ENCODE measurements at places on chromosomes 6 and 20.

DNA sequence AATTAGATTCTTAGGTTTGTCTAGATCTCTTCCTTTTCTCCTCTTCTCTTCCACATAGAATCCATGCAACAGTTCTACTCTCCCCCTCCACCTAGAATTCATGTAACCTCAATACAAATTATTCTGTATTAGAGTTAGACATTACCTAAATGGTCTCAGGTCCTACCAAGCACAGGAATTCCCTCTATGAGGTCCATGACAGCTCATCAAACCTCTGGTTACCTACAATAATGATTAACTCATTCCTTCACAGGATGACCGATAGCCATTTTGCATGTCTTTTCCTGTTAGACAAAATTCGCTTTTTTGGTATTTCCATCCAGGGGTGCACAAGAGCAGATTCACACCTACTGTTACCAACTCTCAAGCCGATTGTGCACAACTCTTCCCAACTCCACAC lies 27.4 kb upstream of the BMP2 start:
- no peak for DNase-seq

- DNase-seq, result no peak
Measured at GRCh38 chr6:26299286-26300042, 65.5 kb upstream of the BTN3A2 start.

DNA sequence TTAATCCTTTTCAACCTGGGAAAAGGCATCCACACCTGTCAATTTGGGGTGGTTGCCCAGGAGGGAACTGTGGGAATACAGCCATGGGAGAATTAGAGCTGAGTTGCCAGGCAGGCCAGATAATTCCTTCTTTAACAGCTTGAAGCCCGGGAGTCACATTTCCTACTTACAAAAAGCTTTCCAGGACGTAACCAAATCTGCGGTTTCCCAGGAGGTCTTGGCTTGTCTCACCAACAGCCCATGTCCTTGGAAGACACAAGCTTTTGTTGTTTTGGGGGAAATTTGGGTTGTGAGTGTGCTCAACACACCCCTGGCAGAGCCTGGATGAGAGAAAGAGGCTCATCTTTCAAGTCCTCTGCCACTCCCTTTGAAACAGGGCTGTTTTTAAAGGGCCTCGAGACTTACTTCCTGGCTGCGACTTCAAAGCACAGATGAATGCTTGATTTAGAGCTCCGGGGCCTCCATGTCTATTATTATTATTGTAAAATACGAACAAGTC lies 465.9 kb upstream of the BTBD3 start:
- DNase-seq, result no peak

DNA sequence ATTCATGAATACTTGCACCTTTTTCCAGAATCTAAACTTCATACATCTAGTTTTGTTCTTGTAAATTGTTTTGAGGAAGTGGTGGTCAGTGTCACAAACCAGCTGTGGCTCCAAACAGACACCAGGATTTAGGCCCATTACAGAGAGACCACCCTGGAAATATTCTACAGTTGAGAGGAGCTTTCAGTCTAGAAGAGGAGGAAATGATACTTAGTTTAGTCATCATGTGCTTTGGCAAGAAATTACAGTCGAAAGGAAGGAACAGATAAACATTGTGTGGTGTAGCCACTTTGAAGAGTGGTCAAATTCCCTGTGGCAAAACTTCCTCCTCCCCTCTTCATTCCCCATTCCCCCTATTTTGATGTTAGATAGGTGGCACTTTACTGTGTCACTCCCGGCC lies 15.7 kb downstream of the DCBLD1 start:
- no peak for DNase-seq

- DNase-seq, result no peak
Measured at GRCh38 chr6:138948546-138949179, 39.4 kb downstream of the REPS1 start.

GRCh38 chr20:4962241-4962855 lies 39.0 kb downstream of the SLC23A2 start:
- DNase-seq, result no peak

DNA sequence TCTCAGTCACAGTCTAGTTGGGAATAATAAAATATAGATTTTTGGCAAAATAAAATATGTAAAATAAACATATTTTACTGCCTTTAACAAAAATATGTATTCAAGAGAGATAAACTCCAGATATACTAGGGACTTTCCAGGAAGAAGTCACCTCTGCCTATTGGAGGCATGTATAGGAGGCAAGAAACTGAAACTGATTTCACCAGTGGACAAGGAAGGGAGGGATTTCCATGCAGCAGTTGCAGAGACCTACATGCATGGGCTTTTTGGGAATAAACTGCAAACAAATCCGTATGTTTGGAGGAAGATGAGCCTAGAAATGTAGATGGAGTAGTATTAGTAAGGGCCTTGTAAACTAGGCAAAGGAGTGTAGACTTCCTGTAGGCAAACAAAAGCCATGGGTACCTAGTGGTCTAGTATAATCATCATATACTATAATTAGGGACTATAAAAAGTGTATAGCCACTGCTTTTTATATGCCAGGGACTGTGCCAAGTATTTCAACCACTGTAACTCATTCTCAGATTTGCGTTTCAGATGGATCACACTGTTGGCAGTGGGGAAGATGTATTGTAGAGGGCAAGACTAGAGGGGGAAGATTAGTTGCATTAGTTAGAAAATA lies 38.9 kb downstream of the CD109 start:
- DNase-seq, result no peak

DNA sequence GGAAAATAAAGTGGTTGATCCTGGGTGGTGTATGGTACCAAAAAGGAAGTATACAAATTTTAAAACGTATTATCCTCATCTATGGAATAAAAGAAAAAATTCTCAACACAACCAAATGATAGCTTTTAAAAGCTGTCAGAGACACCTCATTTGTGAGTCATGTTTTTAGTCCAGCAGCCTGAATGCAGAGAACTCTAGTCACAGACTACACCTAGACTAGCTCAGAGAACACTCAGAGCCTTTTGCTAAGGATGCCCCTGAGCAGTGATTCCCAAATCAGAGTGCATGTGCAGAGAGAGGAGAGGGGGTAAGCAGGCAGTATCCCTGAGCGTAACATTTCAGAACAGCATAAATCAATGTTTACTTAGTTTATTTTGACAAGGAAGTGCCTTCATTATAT lies 809.3 kb downstream of the HACE1 start:
- DNase-seq, result no peak

- no peak for DNase-seq
Measured at GRCh38 chr6:42051268-42051653, 937 bp downstream of the TAF8 start.

DNA sequence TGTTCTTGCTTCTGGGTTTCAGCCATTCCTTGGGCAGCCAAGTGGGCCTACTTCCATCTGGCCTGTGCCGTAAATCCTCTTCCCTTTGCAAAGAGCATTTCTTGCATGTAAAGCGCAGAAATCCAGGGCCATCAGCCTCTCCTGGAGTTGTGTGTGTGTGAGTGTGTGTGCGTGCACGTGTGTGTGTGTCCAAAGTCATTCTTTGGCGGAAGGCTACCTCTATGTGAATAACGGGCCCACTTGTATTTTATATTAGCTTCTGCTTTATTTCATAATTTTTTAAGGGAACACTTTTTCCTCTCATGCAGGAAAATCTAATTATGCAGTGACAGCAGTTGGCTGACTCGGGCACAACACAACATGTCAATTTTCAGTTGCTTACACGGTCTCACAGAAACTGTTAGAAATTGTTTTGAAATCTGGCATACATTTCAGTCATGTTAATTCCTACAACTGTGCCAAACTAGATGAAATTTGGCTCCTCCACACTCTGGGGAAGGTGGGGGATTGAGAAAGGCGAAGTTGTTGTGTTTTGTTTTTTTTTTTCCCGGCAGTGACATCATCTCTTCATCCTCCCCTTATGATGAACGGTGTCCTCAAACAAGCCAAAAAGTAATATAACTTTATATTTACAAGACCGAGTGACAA lies 223.7 kb upstream of the TSHZ2 start:
- no peak for DNase-seq

GRCh38 chr6:47371139-47371869 lies 61.6 kb upstream of the TNFRSF21 start:
- DNase-seq, result no peak

DNA sequence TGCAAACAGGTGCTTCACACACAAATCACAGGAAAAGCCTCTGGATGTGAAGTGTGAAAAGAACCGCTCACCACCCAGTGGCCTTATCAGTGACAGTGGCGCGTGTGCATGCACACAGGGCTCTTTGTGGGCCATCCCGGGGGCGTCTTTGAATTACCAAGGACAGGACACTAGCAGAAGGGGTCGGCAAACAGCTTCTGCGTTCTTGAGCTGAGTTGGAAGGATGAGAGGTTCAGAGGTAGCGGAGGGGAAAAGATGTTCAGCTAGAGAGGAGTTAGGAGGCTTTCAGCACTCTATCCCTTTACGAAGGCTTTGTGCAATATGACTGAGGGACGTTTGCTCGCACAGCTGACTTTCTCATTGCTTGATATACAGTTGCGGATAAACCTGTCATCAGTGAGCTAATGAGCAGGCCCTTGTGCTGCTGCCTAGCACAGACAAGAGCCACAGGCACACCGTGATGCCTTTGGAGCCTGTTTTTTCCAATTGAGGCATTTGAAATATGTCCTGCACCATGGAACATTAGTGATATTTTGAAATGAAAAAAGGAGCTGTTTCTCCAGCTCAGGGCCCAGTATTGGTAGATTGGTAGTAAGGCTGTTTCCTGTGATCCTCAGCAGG lies 83.1 kb downstream of the IYD start:
- DNase-seq, result no peak

- no peak for DNase-seq
Measured at GRCh38 chr6:37507690-37508421, 8.2 kb upstream of the CCDC167 start.

DNA sequence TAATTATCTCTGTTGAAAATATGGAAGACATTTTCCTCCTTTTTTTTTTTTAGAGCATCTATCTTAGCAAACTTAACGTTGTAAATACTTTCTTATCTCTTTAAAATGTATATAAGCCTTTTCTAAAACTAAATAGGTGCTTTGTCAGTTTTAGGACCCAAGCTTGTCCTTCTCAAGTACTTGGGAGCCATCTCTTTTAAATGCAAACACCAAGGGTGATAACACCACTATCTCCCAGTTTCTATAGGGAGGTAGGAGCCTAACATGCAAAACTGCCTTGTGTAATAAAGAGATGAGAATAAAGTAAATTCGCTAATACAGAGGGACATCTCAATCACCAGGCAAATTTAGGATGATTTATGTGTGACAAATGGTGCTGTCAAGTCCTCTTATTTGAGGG lies 157.0 kb upstream of the FAM83B start:
- DNase-seq, result no peak

DNA sequence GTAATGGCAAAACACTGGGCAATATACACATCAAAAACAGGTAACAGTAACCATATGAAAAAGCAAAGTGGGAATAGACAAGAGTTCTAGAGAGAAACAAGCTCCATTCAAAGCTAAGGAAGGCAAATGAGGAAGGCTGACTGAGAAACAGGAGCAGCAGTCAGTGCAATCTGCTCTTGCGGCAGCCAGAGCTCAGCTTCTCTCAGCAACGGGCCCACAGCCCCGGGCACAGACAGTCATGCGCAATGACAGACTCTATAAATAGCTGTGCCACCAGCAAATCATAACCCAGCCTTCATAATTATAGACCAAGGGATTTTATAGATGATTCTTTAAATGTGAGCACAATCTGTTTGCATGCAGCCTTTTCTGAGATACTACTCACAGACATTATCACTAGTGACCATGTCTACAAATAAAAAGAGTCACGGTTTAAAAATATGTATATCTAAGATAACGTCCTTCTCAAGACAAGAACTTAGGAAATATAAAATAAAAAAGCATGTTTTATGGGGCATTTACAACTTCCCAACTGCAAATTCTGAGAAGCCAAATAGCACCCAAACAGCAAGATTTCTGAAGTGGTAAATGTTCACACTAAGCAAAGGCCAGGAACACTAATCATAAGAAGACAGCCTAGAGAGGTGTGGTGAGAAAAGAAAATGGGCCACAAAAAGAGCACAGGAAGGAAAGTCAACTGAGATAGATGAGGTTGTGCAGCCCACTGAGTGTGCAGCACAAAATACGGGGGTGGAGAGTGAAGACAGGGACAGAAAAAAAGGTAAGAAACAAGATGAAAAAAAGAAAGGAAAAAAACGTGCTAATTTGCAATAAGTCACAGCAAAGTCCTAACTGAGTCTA lies 39.9 kb upstream of the BEND6 start:
- no peak for DNase-seq

DNA sequence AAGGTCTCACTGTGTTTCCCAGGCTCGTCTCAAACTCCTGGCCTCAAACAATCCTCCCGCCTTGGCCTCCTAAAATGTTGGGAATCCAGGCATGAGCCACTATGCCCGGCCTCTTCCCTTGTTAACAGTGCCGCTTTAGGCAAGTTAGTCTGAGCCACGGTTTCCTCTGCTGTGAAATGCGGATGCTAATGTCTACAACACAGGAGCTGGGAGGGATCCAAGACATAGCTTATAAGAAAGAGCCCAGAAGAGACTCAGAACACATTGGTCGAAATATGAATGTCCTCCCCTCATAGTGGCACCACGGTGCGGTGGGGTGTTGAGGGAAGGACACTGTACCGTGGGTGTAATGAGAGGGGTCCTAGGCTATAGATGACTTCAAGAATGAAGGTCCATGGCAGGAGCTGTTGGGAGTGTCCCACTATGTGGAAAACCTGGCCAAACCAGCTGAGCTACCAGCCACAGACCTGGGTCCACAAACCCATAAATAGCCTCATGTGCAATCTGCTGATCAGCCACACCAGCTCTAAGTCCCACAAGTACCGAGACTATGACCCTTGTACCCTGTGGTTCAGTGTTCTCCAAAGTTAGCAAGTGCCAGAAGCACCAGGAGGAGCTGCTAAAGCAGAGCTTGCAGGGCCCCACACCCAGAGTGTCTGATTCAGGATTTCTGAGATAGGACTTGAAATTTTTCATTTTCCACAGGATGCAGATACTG lies 57.8 kb upstream of the ZFAND3 start:
- DNase-seq, result no peak

DNA sequence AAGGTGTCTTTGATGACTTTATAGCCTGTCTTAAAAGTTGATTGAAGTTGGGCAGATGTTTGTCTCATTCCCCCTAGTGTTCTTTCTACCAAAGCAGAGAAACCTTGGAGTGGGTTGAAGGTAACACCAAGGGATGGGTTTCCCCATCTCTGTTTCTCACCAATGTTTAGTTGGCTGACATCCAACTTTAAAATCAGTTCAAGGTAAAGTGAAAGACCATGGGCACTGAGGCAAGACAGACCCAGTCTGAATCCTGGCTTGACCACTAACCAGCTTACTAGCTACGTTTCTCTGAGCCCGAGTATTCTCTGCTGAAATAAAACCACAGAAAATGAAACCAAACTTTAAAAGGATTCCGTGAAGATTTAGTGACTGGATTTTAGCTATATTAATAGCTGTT lies 258.9 kb downstream of the KIF16B start:
- DNase-seq, result no peak

All from activated CD4-positive, alpha-beta T cell treated with anti-CD3 and anti-CD28 coated beads for 1 hour (primary cell).